Stimulated activated CD4-positive, alpha-beta T cell treated with anti-CD3 and anti-CD28 coated beads, Interleukin-4, amount 100 ng/mL, for 24 hours (primary cell): ENCODE measurements at places on chromosomes 1 and 21.

DNA sequence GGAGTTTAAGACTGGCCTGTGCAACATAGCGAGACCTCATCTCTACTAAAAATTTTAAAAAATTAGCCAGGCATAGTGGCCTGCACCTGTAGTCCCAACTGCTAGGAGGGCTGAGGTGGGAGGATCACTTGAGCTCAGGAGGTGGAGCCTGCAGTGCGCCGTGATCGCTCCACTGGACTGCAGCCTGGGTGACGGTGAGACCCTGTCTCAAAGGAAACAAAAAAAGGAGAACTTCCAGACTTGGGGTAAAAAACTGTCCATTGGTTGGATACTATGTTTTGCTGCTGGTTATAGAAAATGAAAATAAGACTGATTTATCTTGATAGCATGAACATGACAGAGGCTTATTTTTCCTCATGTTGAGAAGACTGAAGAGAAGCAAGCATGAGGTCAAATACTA, 79.4 kb downstream of the WDR4 start:
- no peak for DNase-seq

- no peak for DNase-seq
Measured at GRCh38 chr21:44887807-44888580, 14.5 kb upstream of the PTTG1IP start.

DNA sequence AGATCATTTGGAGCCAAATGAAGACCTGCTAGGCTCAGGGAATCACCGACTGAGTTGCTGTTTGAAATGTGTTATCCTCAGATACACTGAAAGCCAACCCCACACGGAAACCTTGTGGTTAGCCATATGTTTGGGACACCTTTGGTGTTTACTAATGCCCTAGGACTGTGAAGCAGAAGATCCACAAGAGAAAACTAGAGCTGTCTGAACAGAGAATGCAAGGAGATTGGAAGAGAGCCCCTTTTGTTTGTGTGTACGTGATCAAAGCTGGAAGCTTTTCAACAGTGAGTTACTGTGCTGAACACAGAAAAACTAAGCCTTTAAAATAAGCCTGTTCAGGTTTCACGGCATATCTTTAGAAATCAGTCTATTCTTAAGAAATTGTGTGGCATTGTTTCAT, 908.2 kb upstream of the ADGRL2 start:
- no peak for DNase-seq

GRCh38 chr1:35505911-35506798, 51.0 kb downstream of the KIAA0319L start:
- DNase-seq = peak; percentile 41

GRCh38 chr1:204920511-204920910, 49.8 kb downstream of the NFASC start:
- DNase-seq = no peak

DNA sequence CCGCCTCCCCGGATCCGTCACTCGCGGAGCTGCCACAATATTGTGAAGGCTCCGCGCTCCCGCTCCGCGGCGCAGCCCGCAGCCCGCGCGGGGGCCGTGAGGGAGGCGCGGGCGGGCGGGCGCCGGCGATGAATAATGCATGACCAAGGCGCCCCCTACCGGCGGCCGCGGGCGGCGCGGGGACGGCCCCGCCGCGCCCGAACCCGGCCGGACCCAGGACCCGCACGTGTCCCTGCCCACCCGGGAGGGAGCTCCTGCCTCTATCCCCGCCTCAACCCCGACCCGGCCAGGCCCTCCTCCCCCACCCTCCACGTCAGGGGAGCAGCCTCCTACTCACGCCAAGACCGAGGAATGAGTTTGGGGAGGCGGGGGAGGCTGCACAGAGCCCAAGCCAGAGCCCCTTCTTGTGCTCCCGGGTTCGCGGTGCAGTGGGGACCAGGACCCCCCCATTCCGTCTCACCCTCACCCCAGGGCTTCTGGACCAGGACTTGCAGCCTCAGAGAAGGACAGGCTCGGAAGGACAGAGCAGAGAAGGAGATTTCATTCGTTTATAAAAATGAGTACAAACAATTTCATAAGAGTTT, 70.8 kb upstream of the CASZ1 start:
- DNase-seq = peak; percentile 58

- DNase-seq = no peak
Measured at GRCh38 chr1:28395181-28395580, 25.6 kb downstream of the PHACTR4 start.

GRCh38 chr1:205228093-205228521, 361 bp downstream of the TMCC2 start:
- DNase-seq = no peak

DNA sequence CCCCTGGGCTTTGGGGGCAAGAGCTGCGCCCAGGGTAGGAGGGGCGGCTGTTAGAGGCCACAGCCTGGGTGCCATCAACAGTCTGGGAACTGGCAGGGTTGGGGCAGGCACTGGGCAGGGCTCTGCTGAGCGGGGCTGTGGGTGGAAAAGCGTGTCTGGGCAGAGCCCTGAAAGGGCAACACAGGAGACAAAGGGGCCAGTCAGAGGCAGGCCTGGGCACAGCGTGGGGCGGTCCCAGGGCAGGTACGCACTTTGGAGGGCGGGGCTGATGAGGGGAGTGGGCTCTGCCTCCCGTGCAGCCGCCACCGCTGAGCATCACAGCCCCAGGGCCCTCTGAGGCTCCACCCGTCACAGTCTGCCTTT, 13.9 kb downstream of the CELSR2 start:
- no peak for DNase-seq

GRCh38 chr21:19565587-19565986, 1162.0 kb upstream of the TMPRSS15 start:
- DNase-seq = no peak

DNA sequence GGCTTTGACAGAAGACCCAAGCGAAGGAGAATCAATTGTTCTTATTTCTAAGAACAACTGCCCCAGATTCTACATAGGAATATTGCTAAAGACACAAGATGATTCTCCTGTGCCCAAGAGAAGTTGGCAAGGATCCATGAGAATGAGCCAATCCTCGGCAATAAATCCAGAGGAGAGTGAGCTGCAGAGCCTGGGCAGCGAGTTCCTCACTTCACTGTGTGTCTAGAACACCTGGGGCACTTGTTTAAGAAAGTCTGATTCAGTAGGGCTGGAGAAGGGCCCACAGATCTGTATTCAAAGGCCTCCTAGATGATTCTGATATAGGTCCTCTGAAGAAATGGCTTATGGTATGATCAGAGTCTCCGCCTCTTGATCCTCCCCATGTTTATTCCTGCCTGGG, 31.8 kb downstream of the GADD45A start:
- DNase-seq = no peak

DNA sequence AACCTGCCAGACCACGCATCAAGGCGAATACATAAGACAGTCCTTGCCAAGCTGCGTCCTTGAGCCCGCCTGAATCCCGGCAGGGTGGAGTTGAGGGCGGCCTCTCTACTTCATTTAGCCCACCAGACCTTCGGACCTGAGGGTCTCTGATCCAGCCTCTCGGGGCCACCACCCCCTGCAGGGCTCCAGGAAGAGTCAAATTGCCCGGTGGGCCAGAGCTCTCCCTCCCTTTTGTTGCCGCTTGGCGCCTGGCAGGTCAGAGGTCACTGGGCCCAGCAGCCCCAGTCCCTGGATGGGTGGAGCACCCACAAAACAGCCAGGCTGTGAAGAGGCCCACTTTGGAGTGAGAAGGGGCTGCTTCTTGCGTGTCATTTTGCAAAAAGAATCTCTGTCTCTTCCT, 9.0 kb downstream of the GNG4 start:
- no peak for DNase-seq

DNA sequence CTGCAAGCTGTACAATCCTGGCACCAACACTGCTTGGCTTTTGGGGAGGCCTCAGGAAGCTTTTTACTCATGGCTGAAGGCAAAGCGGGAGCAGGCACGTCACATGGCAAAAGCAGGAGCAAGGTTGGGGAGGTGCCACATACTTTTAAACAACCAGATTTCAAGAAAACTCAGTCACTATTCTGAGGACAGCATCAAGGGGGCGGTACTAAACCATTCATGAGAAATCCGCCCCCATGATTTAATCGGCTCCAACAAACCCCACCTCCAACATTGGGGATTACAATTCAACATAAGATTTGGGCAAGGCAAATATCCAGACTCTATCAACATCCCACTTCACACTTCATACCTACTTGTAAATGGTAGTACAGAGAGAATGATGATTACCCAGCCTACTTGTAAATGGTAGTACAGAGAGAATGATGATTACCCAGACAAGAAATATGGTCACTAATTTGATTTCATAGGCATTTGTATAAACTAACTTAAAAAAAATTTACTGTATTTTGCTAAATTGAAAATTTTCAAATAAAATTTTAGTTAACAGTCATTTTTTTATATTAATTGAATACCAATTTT, 24.9 kb downstream of the ATP5PF start:
- DNase-seq = no peak

DNA sequence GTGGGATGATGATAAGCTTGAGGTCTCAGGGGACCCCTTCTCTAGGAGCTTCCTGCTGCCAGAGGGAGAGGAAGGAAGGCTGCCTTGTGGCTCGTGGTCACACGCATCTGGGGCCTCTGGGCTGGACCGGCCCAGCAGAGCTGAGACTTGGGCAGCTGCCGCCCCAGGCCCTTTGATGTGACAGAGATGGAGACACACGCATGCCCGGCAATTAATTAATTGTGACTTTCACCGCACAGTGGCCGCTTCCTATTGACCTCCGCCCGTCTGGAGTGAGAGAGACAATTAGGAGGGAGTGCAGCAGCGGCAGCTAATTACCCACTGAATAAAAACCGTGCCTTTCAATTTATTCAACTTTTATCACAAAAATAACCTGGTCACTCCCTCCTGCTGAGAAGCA, 16.6 kb upstream of the C1QA start:
- DNase-seq = no peak

GRCh38 chr21:36127977-36128376, 6.9 kb upstream of the CBR3 start:
- DNase-seq = no peak

DNA sequence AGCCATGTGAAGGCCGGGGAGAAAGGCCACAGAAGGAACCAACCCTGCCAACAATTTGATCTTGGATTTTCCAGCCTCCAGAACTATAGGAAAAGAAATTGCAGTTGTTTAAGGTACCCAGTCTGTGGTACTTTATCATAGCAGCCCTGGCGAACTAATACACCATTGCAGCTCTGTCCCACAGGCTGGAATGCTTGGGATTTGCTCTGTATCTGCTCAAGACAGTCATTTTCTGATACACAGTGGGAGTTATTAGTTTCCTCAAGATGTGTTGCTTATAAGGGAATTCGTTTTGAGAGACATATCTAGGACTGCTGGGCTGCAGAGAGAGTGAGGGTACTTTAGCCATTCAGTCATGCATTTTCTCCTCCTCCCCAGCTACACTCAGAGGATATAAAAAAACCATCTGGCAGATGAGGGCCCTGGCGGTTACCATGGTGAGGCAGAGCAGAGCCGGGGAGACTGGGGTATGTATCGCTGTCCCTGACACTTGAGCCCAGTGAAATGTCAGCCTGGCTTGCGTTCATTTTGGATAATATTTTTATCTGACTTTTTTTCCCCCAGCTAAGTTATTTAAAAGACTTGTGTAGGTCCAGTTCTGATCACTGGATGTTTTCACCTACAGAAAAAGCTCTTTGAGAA, 104.6 kb downstream of the DIRAS3 start:
- DNase-seq = no peak

DNA sequence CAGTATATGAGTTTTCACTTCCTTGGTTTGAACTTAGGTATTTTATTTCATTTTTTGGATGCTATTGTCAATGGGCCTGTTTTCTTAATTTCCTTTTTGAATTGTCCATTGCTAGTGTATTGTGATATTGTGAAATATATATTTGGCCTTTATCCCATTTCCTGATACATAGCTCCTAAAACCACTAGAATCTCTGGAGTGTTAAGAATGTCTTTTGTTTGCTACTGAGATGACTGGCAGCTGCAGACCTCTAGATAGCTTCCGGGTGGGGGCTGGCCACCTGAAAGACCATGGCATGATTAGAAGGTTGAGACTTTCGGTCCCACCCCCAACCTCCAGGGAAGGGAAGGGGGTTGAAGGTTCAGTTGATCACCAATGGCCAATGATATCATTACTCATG, 245.4 kb downstream of the KCNJ6 start:
- no peak for DNase-seq

GRCh38 chr1:17460219-17460618, 20.7 kb upstream of the RCC2 start:
- DNase-seq = no peak

DNA sequence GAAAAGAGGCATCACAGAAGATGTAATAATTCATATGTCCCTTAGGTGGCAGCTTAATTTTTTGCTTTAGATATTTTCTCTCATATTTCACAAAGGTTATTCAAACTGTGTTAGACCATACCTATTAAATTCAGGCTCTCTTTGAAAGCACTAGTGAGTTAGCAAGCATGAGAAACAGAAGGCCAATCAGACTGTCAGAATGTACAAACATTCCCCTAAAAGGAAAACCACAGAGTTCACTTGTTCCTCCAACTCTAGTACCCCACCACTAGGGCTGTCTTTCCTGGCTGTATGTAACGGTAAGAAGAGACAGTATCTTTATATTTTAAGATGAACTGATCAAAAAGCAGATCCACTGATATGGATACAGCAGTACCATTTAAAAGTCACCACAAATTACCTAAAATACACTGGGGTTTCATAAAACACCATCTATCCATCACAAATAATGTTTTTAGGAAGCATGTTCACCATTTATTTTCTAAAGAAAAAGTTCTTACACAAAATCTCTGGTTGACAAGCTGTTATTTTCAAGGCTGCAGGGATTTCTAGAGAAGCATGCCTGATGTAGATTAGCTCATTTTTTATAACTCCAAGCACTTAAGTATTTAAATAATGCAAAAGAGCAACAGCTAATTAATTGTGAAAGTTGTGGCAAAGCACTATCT, 1.8 kb downstream of the ARPC5 start:
- peak; percentile 33 for DNase-seq

DNA sequence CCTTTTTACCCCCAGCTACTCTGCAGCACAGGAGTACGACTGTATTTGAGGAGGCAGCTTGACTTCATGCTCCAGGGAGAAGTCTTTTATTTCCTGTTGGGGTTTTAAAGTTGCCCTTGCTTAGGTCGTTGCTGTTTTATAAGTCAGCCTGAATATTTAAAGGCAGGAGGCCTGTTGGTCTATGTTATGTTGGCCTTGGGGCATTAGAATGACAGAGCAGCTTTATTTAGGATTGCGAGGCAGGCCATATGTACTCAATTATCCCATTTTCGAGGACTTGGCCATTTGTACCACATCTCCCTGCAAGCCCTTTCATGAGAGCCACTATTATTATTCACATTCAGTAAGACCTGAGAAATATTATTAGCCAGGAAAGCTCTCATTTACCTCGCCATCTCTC, 47.0 kb downstream of the KIF26B start:
- DNase-seq = no peak

DNA sequence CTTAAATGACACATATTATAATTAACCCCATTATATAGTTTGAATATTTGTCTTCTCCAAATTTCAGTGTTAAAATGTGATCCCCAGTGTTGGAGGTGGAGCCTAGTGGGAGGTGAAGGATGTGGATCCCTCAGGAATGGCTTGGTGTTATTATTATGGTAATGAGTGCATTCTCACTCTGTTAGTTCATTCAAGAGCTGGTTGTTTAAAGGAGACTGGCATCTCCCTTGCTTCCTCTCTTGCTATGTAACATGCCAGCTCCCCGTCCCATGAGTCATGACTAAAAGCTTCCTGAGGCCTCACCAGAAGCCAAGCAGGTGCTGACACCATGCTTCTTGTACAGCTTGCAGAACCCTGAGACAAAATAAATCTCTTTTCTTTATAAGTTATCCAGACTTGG, 1612.7 kb downstream of the AMY1C start:
- no peak for DNase-seq
